ENCODE measurements at places on chromosomes 11 and 22. TPM values are rescaled to one million over a fixed set of nuclear protein-coding genes. Genes with fewer than 3 reads are reported as not detected.

DNA sequence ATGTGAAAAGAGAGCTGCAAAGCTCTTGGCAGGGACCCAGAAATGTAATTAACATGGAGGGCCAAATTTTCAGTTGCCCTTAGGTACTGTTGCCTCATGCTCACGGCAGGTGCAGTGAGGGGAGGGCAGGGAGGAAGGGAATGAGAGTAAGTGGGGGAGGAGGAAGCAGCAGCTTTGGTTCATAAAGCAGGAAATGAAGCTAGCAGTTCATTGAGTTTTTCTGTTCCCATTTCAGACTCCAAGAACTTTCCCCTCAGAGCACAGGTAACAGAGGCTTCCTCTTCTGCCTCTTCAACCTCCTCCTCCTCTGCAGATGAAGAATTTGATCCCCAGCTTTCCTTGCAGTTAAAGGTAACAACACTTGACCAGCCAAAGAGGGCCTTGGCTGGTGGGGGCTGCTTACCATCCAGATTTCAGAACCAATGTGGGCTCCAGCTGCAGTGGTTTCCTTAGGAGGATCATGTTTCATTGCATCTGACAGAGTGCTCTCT is 57.9 kb upstream of the PARVA start:
- no peak for DNase-seq
- peaks cover 9% of the 10 kb centered on the region for H3K4me1 ChIP-seq
- no peak overlapping the region for H3K4me3 ChIP-seq
- H3K36me3 ChIP-seq, result peaks cover 4% of the 10 kb centered on the region

DNA sequence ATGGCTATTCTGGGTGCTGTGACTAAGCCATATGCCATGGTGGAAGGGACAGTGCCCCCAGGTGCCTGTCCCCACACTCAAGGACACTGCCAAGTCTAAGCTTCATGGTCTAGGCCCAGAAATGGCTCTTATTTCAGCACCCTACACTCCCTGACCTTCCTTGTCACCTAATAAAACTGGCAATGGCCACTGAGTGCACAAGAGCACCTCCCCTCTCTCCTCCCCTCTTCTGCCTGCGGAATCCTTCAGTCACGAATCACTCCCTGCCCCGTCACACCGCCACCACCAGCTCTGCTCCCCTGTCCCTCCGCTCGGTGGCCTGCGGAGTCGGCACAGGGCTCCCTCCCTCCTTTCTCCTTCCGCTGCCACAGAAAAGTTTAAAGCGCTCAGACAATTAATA is 19.0 kb upstream of the LMO1 start:
- H3K4me3 ChIP-seq, result no peak overlapping the region
- H3K36me3 ChIP-seq, result no peaks in the 10 kb centered on the region
- H3K27me3 ChIP-seq, result peaks cover 6% of the 10 kb centered on the region
- H3K4me1 ChIP-seq, result no peaks in the 10 kb centered on the region

- peaks cover 4% of the 10 kb centered on the region for H3K36me3 ChIP-seq
- peak; percentile 95 for DNase-seq
- H3K4me1 ChIP-seq, result peaks cover 10% of the 10 kb centered on the region
- peak within 1 kb of the TSS; percentile 97 for H3K27ac ChIP-seq
Observed at GRCh38 chr11:113773416-113774173, at the start of gene ZW10. TSS of gene ZW10 (minus strand) at chr11:113773692. CDS start at chr11:113773666, 26 bp downstream.

- H3K36me3 ChIP-seq, result no peaks in the 10 kb centered on the region
- no peak for DNase-seq
- H3K4me3 ChIP-seq, result no peak overlapping the region
- H3K27me3 ChIP-seq, result peaks cover 2% of the 10 kb centered on the region
Observed at GRCh38 chr11:64472593-64473455, 113.9 kb downstream of the RPS6KA4 start.

GRCh38 chr22:37273126-37273845 is 9.0 kb upstream of the CYTH4 start:
- no peaks in the 10 kb centered on the region for H3K27me3 ChIP-seq
- peak; percentile 51 for DNase-seq
- no peaks in the 10 kb centered on the region for H3K36me3 ChIP-seq
- H3K4me3 ChIP-seq, result no peak overlapping the region

- H3K27ac ChIP-seq, result no peak overlapping the region
- H3K4me3 ChIP-seq, result no peak overlapping the region
- no peak for DNase-seq
- H3K4me1 ChIP-seq, result no peaks in the 10 kb centered on the region
Observed at GRCh38 chr11:45761659-45762058, 43.3 kb upstream of the SLC35C1 start.

- peak overlapping the region; percentile 79 for H3K27ac ChIP-seq
- peaks cover 15% of the 10 kb centered on the region for H3K4me1 ChIP-seq
- H3K36me3 ChIP-seq, result no peaks in the 10 kb centered on the region
- H3K27me3 ChIP-seq, result no peaks in the 10 kb centered on the region
Observed at GRCh38 chr11:45354976-45355705, 69.0 kb upstream of the SYT13 start.

VSIG10L2 gene
- total RNA-seq, result not detected

UQCR10 gene
- total RNA-seq, result 105 TPM

TIGD3 gene
- 1.4 TPM for total RNA-seq

Measured in activated CD8-positive, alpha-beta T cell treated with anti-CD3 and anti-CD28 coated beads for 36 hours (primary cell).